Lung (tissue), 17 donors: ENCODE measurements at places on chromosomes 16 and 17. TPM values are rescaled to one million over a fixed set of nuclear protein-coding genes. Genes with fewer than 3 reads are reported as not detected.
A peak's percentile ranks its signal among the peaks of the same experiment; 100 is the strongest.

Gene NGFR
- 2.6 TPM for polyA plus RNA-seq

Gene PLK1
- polyA plus RNA-seq, result 3.6 TPM

- no peak overlapping the region for H3K4me3 ChIP-seq
- no peak for DNase-seq
- H3K36me3 ChIP-seq, result no peaks in the 10 kb centered on the region
- H3K4me1 ChIP-seq, result no peaks in the 10 kb centered on the region
These were observed 26.2 kb downstream of the TEKT5 start for GRCh38 chr16:10668322-10669045.

- H3K27ac ChIP-seq, result peak overlapping the region; percentile 62
- peak; percentile 82 for DNase-seq
- H3K36me3 ChIP-seq, result no peaks in the 10 kb centered on the region
- H3K4me3 ChIP-seq, result no peak overlapping the region
- H3K4me1 ChIP-seq, result peaks cover 66% of the 10 kb centered on the region
- H3K27me3 ChIP-seq, result no peaks in the 10 kb centered on the region
These were observed 4.0 kb downstream of the HIC1 start for GRCh38 chr17:2058586-2059546.

Gene SEZ6L2
- 5.8 TPM for polyA plus RNA-seq

Gene YBX2
- 0.03 TPM for polyA plus RNA-seq

DNA sequence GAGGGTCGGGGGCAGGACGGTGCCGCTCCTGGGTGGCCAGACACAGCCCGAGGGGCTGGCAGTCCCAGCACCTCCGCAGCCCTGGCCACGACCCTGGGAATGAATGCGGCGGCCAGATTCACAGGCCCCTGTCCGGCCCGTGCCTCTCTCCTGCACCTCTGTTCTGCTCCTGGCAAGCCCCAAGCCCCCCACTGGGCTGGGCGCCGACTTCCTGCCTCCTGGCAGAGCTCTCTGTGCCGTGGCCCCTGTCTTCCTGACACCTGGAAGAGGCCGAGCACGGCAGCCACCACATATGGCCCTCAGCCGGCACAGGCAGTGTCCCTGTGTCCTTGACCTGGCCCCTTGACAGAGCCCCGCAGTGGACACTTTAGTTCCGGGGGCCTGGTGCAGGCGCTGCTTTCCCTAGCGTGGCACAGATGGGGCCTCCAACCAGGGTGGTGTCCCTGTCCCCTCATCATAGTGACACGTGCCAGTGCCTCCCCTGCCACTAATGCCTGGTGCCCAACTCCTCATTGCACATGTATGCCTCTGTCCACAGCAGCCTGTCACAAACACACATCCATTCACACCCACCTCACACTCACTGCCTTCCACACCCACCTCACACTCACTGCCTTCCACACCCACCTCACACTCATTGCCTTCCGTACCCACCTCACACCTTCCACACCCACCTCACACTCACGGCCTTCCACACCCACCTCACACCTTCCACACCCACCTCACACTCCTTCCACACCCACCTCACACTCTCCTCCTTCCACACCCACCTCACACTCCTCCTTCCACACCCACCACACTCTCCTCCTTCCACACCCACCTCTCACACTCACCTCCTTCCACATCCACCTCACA is 110.6 kb upstream of the PLCG2 start:
- no peak overlapping the region for H3K27ac ChIP-seq
- no peak overlapping the region for H3K4me3 ChIP-seq
- H3K4me1 ChIP-seq, result no peaks in the 10 kb centered on the region
- peak; percentile 27 for DNase-seq
- peaks cover 24% of the 10 kb centered on the region for H3K36me3 ChIP-seq
- H3K27me3 ChIP-seq, result no peaks in the 10 kb centered on the region

GRCh38 chr16:12494661-12495060 is 309.0 kb downstream of the CPPED1 start:
- H3K4me3 ChIP-seq, result no peak overlapping the region
- no peak for DNase-seq
- no peaks in the 10 kb centered on the region for H3K4me1 ChIP-seq
- H3K27ac ChIP-seq, result no peak overlapping the region
- no peaks in the 10 kb centered on the region for H3K27me3 ChIP-seq
- H3K36me3 ChIP-seq, result no peaks in the 10 kb centered on the region

Gene CCL11
- 0.39 TPM for polyA plus RNA-seq

- H3K4me3 ChIP-seq, result no peak overlapping the region
- no peaks in the 10 kb centered on the region for H3K27me3 ChIP-seq
- no peak for DNase-seq
- H3K4me1 ChIP-seq, result no peaks in the 10 kb centered on the region
- peaks cover 9% of the 10 kb centered on the region for H3K36me3 ChIP-seq
These were observed 11.4 kb downstream of the CASKIN2 start for GRCh38 chr17:75503976-75504346.

Gene KCNJ12
- 0.67 TPM for polyA plus RNA-seq

Gene ARL5C
- polyA plus RNA-seq, result not detected

Gene IRX6
- polyA plus RNA-seq, result 6.3 TPM
